ENCODE measurements at places on chromosomes 2 and 18. TPM values are rescaled to one million over a fixed set of nuclear protein-coding genes. Genes with fewer than 3 reads are reported as not detected.

Gene ACADL
- total RNA-seq: not detected

Gene SLC11A1
- total RNA-seq: under 0.01 TPM

Gene APCDD1
- 9.2 TPM for total RNA-seq

Gene TBC1D8
- total RNA-seq: 9.4 TPM

Gene PRSS56
- not detected for total RNA-seq

Gene LYPD6
- total RNA-seq: not detected

Gene IL1R1
- 301 TPM for total RNA-seq

Gene MC4R
- not detected for total RNA-seq

Gene WDR35
- total RNA-seq: 4.3 TPM

Gene PDE1A
- total RNA-seq: 206 TPM

Gene GEN1
- total RNA-seq: 2.9 TPM
